Memory B cell (primary cell): ENCODE measurements at places on chromosomes 7 and 10.

DNA sequence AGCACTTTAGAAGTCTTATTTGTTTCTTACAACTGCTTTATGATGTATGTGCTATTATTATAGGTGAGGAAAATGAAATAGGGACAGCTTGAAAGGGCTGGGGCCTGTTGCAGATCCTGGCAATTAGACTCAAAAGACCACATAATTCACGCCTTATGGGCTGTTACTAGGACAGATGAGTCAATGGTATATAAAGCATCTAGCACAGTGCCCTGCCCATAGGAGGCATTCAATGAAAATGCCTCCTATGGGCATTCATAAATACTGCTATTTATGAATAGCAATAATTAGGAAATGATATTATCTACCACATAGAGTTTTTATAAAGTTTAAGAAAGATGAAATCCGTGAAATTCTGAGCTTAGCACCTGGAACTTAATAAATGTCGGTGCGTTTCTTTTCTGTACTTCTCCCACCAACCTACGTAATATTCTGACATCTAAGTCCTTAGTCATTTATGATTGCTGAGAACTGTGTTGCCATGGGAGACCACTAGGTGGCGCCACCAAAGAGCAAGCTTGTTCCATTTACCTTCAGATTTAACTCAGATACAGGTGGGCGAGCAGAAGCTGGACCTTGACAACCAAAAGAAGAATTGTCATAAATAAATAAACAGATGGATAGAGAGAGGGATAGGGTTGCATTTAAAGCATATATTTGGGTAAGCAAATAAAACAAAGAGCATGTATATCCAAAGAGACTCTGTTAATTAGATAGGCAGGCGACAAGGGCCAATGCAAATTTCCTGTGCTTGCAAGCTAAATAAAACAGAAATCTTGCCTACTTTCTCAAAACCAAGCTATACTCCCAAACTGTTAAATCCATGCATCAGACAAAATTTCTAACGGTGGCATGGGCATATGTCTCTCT, 699.9 kb downstream of the INHBA start:
- H3K4me1 ChIP-seq = no peaks in the 10 kb centered on the region
- no peaks in the 10 kb centered on the region for H3K27me3 ChIP-seq
- no peaks in the 10 kb centered on the region for H3K36me3 ChIP-seq
- no peak for DNase-seq

GRCh38 chr10:119023553-119023868, 6.0 kb upstream of the NANOS1 start:
- DNase-seq = no peak
- H3K4me1 ChIP-seq = peaks cover 3% of the 10 kb centered on the region
- no peaks in the 10 kb centered on the region for H3K36me3 ChIP-seq
- H3K27me3 ChIP-seq = peaks cover 5% of the 10 kb centered on the region

DNA sequence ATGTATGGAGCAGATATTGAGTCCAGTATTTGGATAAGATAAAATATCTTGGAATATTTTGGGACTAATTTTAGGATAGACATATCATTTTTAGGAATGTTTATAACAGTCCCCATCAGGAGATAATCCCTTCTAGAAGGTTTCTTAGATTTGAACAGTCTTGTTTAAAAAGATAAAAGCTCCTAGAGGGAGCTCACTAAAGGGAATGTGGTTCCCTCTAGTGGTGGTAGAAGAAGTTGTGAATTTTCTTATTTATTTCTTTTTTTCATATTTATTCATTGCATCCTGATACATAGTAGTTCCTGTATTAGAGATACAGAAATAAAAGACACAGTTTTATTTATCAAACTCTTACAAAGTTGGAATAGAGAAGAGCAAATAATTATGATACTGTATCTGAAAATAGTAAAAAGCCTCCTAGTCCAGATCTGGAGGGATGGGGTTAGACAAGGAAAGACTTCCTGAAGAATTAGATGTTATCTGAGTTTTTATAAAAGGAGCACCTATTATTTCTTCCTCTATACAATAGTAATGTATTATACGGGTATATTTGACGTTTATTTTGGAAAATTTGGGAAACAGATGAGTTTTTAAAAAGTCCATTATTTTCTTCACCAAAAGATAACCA, 24.5 kb upstream of the KLF14 start:
- H3K4me3 ChIP-seq = no peak overlapping the region

- peaks cover 3% of the 10 kb centered on the region for H3K36me3 ChIP-seq
- H3K27me3 ChIP-seq = no peaks in the 10 kb centered on the region
- no peak overlapping the region for H3K27ac ChIP-seq
- no peak for DNase-seq
These were observed 31.6 kb downstream of the WBP1L start for GRCh38 chr10:102775201-102775934.

GRCh38 chr7:129774359-129774758, 162.8 kb downstream of the NRF1 start:
- H3K4me1 ChIP-seq = peaks cover 4% of the 10 kb centered on the region
- H3K27me3 ChIP-seq = peaks cover 5% of the 10 kb centered on the region
- no peaks in the 10 kb centered on the region for H3K36me3 ChIP-seq
- DNase-seq = no peak
- H3K27ac ChIP-seq = no peak overlapping the region

DNA sequence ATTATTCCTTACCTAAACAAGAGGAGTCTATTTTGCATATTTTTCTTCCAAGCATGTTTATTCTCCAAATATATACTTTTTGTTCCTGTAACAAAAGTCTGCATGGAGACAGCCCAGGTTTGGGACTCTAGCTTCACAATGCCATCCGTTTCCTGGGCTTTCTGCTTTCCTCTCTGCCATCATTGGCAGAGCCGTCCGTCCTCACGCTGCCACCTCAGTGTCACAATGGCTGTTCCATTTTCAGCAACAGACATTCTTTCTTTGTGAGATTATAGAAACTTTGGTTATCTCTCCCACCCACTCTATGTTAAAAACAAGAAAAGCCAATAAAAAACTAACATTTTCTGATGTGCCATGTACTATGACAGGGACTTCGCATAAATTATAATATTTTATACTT, 825.2 kb downstream of the REEP3 start:
- no peaks in the 10 kb centered on the region for H3K27me3 ChIP-seq
- no peaks in the 10 kb centered on the region for H3K36me3 ChIP-seq
- no peaks in the 10 kb centered on the region for H3K4me1 ChIP-seq
- H3K4me3 ChIP-seq = no peak overlapping the region
- no peak overlapping the region for H3K27ac ChIP-seq
